GM04503 (cell line): ENCODE measurements at places on chromosomes 4 and X.
A peak's percentile ranks its signal among the peaks of the same experiment; 100 is the strongest.

DNA sequence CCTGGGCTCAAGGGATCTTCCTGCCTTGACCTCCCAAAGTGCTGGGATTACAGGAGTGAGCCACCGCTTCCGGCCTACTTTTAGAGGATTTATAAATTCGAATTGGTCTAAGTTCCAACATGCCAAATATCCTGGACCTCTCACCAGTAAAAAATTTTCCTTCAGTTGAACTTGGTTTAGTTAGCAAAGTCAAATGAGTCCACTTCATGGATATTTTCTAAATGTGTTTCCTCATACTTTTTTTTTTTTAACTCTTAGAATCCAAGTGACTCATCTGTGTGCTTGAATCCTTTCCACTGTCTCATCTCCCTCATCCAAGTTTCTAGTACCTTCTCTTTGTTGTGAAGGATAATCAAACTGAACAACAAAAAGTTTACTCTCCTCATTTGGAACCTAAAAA is 49.7 kb downstream of the RBM47 start:
- DNase-seq: peak; percentile 93

- no peak for DNase-seq
Observed at GRCh38 chr4:77776182-77777134, 42.7 kb downstream of the CNOT6L start.

GRCh38 chrX:101195442-101196173 is 24.0 kb upstream of the DRP2 start:
- DNase-seq: no peak

- DNase-seq: no peak
Observed at GRCh38 chrX:73524906-73525305, 38.1 kb upstream of the CHIC1 start.

- DNase-seq: no peak
Observed at GRCh38 chrX:69136546-69137331, 28.5 kb downstream of the PJA1 start.

DNA sequence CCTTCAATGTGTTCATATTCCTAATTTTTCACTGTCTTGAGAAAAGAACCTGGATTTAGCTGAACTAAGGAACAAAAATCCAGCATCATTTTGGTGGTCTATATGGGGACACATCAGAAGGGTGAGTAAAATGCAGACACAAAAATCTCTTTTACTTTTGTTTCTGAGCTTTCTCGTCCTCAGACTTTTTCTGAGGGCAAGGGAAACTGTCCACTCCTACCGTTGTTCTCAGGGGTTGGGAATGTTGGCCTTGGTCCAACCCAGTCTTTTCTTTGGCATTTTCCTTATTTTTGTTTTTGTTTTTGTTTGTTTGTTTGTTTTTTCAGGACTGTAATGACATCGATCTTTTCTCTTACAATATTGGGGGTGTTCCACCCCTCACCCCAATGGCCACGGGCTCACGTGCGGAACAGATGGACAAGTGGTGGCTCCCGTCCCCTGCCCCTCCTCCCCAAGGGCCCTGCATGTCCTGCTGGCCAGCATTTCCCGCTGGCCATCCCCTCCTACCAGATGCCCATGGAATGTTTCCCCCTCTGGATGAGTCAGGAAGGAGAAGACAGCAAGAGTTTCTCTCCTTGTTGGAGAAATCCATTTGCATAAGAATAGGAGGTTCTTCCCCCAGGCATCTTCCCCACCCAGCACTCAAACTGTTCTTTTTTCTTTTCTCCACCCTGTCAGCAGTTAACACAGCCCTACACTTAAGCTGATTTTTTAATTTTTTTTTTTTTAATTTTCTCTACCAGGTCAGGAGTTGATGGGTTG is 305.4 kb upstream of the NDST4 start:
- DNase-seq: no peak

GRCh38 chr4:14028862-14029261 is 401.3 kb upstream of the BOD1L1 start:
- DNase-seq: no peak

- no peak for DNase-seq
Observed at GRCh38 chr4:73991742-73992000, 3.7 kb upstream of the PPBP start.

DNA sequence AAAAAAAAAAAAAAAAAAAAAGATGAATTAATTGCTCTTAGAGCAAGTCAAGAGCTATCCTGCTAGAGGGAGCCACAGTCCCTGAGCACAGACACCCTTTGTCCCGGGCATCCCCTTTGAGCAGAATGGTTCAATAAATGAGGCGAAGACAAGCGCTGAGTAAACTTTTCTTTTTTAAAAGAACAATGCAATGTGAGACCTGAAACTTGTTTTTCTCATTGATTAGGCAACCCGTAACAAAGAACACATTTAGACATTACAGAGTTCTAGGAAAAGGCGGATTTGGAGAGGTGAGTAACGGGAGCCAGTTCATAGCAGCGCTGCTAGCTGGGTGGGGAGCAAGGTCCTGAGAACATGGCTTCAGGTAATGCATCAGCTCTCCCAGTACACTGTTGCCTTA is 46.1 kb downstream of the GRK4 start:
- no peak for DNase-seq

GRCh38 chr4:147370881-147371280 is 110.0 kb upstream of the EDNRA start:
- no peak for DNase-seq

GRCh38 chr4:92045718-92046117 is 258.0 kb upstream of the GRID2 start:
- DNase-seq: no peak

DNA sequence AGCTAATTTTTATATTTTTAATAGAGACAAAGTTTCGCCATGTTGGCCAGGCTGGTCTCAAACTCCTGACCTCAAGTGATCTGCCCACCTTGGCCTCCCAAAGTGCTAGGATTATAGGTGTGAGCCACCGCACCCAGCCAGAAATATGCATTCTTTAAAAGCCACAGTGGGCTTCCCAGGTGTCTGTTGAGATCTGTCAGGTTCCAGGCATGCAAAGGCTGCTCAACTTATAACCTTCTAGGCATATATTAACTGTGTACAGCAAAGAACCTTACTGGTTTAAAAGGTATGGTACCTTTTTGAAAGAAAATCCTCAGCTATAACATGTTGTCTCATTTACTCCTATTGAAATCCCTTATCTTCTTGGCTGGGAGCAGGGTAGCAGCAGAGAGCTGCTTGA is 42.5 kb downstream of the JADE3 start:
- no peak for DNase-seq

DNA sequence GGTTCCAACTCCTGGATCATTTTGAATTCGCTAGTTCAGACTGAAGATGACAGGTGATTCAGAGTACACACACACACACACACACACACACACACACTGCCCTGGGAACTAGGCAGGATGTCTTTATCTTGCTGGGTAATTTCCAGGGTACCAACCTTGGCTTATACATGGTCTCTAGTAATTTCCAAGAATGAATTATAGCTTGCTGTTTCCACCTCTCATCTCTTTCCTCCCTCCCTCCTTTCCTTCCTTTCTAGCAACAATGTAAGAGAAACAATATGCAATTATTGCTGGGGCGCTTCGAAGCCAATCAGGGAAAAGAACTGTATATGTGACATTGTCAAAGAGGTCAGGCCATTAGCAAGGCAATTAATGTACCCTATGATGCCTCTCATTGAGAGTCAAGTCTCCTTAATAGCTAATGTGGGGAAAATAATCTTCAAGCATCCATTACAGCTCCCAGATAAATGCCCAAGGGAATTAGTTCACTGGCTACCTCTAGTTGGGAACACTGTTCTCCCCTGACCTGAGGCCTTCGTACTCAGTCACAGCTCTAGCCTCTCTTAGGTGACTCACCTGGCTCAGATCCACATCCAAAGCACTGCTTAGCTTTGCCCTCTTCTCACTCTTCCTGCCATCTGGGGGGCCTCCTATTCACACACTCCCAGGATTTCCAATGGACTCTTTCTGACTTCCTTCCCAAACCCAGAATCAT is 311.5 kb downstream of the PPP1R2C start:
- DNase-seq: no peak

GRCh38 chrX:70255452-70255851 is 4.6 kb downstream of the P2RY4 start:
- DNase-seq: no peak

DNA sequence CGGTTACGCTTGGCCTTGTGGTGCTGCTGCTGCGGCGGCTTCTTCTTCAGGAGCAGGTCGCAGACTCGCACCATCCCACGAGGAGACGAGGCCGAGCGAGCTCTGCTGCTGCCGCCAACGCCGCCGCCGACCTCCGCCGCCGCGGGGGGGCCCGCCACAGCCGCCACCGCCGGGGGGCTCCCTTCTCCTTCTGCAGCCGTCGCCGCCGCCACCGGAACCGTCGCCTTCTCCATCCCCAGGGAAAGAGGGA is 237 bp downstream of the ANKRD17 start:
- no peak for DNase-seq

DNA sequence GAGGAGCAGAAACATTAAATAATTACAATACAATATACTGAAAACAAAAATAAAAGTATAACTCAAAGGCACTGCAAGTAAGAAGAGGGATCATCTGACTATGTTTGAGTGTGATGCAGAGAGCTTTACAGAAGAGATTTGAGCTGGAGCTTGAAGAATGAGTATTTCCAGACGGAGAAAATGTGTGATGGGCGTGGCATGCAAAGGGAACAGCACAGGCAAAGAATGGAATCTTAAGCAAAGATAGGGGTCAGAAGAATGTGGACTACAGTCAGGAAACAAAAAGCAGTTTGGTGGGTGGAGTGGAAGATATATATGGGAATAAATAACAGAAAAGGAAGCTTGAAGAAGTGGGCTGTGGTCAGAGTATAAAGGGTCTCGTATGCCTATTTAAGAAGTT is 45.5 kb downstream of the OPHN1 start:
- no peak for DNase-seq

- DNase-seq: no peak
Observed at GRCh38 chr4:13541720-13542576, 2.4 kb downstream of the NKX3-2 start.

DNA sequence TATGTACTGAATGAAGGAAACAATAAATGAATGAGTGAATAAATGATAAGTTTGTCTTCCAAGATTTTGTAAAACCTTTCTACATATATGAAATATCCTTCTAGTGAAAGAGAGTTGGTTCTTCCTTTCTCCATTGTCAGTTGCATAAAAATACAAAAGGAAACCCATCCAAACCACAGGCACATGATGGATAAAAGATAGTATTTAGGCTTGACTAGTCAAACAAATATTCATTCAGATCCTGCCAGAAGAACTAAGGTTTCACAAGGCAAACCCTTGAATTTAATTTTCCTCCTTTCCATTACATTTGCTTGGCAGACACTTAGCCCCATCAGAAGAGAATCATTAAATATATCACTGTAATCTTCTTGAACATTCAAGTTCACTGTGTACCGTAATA is 208.4 kb downstream of the COL25A1 start:
- no peak for DNase-seq

DNA sequence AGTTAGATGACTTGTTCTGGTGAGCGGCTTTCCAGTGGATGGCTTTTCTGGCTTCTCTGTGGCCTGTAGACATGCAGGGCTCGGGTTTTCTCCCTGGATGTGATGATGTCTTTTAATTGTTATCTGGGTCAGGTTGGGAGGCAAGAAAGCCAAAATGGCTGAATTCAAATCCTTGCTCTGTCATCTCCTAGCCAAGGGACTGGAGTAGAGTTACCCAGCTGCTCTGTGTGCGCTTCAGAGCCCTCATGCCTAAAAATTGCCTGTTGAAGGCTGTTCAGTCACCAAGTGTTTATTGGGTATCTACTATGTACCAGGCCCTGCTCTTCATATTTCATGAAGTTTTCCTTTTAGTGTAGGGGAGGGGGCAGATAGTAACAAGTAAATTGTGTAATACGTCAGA is 7.3 kb downstream of the DCUN1D4 start:
- DNase-seq: no peak

- no peak for DNase-seq
Observed at GRCh38 chrX:23908219-23909004, 606 bp downstream of the CXorf58 start.

DNA sequence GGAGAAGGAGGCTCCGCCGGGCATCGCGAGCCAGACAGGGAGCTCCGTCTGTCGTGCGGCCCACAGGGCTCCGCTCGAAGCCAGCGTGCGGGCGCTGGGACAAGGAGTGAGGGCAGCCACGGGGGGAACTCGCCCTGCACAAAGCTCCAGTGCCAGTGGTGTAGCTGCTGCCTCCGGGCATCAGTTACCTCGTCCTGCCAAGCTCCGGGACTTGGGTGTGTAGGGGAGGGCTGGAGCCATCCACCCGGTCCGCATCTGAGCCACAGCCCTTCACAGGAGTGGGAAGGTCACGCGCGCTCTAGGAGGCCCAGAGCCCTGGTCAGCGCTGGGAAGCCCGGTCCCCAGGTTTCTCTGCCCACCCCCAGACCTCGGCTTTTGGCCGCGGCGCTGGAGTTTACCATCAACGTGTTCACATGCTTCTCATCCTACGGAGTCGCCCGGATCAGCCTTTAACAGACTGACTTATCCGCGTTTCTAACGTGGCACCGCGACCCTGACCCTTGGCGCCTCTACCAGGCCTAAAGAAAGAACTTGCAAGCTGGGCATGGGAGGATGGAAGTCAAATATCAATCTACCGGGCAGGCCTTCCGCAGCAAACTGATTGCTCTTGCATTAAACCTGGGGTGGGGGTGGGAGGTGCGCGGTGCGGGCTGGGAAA is 8.4 kb upstream of the PRDM8 start:
- DNase-seq: no peak

- peak; percentile 59 for DNase-seq
Observed at GRCh38 chr4:186807808-186808629, 84.4 kb upstream of the FAT1 start.

- DNase-seq: no peak
Observed at GRCh38 chrX:49043987-49044281, 777 bp upstream of the TFE3 start.

DNA sequence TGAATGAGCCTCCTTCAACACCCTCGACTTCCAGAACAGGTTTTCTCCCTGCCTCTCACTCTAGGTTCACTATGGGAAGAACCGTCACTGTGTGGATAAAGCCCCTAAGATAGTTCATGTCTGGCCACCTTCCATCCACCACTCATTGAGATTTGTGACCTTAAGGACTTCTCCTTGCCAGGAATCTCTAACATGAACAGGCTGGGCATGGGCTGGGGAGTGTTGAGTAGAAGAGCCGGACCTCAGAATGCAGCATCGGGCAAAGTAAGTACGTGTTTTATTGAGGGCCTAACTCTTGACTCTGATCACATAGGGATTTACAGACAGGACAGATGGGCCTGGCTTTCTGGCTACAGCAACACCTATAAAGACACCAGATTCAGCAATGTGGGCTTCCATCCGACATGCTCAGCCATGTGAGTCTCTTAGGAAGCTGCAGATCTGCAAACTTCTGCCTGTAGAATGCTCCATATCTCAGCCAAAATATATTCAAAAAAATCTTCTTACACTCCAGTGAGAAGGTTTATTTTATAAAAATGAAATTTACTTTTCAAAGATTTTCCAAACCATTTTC is 26.4 kb upstream of the TRIM60 start:
- DNase-seq: no peak

GRCh38 chr4:112509243-112510141 is 6.5 kb downstream of the NEUROG2 start:
- no peak for DNase-seq

- no peak for DNase-seq
Observed at GRCh38 chr4:24971192-24971591, 58.4 kb upstream of the CCDC149 start.

DNA sequence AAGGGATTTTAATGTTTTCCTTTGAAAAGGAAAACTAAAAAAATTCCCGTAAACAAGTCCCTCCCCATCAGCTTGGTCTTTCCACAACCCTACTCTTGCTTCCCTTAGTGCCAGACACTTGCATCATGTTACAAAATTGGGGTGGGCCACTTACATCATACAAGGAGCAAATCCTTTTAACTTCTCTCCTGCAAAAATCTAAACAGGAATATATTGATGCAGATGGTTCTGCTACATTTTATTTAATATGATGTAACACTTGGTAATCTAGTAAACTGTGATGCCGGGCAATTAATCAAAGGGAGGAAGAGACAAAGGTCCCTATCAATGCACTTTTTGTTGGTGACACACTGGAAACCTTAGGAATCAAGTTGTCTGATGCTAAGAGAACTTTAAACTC is 125.3 kb downstream of the UBE2K start:
- no peak for DNase-seq
